MV-4-11 (cell line): ENCODE measurements at places on chromosomes 2 and 18.

DNA sequence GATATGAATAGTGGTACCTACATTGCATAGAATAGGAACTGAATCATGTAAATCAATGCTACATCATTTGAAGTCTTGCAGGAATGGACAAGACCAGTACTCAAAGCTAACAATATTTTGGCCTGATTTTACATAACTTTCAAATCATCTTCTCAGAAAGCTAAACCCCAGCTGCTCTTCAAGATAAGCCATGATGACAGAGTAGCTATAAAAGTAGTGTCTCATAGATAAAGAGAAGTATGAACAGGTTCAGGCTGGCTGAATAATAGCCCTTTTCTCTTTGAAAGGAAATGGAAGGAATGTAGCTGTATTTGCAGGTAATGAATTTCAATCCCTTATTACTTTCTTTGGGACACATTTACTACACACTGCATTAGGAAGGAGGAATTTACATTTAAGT, 28.2 kb downstream of the TSPYL6 start:
- DNase-seq, result no peak

DNA sequence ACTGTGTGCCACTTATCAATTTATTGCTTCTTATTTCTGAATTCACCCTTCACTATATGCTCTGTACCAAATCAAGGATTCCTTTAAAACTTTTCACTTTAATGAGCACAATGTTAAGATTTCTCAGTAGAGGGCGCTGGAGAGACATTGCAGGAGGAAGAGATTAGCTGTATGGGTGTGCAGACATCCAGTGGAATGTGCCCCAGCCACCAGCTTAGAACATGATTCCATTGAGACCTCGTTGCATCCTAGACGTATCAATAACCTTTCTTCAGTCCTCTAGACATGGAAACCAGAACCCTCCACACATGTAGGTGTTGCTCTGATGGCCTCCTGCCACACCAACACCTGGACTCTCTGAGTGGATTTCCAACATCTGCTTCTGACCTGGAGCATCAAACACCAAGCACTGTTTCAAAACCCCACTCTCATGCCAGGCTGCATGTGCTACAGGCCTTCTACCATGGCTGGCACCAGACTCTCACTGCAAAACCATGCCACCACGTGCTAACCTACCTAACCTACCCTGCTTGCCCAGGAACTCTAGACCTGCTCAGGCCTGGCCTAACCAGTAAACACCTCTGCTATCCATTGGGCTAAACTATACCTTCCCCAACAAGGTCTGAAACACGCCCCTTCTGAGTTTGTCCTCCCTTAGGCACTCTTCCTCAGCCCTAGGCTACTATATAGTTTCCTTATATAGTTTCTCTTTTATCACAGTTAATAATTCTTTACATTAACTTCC, 633.2 kb upstream of the PKDCC start:
- DNase-seq, result peak; percentile 46

GRCh38 chr18:14747513-14748474, at the start of gene ANKRD30B:
TSS of gene ANKRD30B (plus strand) at chr18:14748172. CDS start at chr18:14748420, 248 bp downstream.
- DNase-seq, result no peak

- no peak for DNase-seq
These were observed 37.9 kb upstream of the PIK3C3 start for GRCh38 chr18:41917181-41917580.
